ENCODE measurements at places on chromosomes 12 and 14. TPM values are rescaled to one million over a fixed set of nuclear protein-coding genes. Genes with fewer than 3 reads are reported as not detected.

- DNase-seq, result peak; percentile 48
These were observed 37.5 kb upstream of the DAAM1 start for GRCh38 chr14:59150990-59151389.

GRCh38 chr12:84912198-84913128 is at the start of gene SLC6A15:
SLC6A15 (minus strand) TSS chr12:84912799; CDS start chr12:84892120, 20,679 bp downstream.
- no peak for DNase-seq

Gene SELPLG
- total RNA-seq, result 9.4 TPM

- DNase-seq, result no peak
These were observed 38.4 kb downstream of the FRS2 start for GRCh38 chr12:69508621-69509020.

DNA sequence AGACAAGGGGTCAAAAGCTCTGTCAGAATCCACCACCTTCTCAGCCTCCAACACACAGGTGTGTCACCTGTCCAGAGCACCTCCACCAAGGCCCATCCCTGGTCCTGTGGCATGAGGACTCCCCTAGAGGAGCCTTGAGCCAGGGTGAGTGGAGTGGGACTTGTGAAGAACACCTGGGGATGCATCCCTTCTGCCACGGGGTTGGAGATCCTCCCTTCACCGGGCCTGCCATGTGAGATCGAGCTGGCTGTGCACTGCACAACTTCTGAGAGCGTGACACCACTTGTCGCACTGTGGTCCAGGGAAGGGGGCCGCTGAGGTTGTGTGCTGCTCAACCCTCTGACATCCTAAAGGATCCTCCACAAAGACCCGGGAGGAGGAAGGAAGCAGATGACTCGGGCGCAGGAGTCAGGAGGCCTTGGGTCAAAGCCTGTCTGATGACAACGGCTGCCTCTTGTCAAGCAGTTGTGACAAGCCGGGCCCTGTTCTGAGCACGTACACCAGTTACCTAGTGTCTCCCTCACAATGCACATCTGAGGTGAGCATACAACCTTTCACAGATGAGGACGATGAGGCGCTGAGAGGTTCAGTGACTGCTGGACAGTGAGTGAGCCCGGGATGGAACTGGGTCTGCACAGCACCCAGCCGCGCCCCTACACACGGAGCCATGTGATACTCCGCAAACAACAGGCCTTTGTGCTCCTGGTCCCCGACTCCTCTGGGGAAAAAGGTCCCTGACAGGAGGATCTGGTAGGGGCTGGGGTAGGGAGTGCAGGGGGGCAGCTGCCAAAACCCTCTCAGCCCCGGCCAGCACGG is 35.6 kb downstream of the CHGA start:
- no peak for DNase-seq

DNA sequence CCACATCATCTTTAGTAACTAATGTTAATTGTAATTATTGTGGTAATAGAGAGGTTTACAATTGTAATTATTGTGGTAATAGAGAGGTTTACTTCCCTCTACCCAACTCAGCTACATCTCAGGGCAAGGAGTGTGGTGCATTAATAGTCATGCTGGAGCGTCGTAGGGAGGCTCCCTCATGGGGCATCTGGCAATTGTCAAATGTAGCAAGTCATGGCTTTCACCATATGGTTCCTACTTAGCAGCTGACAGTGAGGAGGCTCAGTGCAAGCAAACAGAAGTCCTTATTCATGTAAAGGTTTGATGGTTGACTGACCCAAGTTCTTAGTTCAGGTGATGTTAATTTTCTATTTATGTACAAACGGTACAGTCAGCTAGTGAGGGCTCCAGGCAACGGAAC is 1012.0 kb downstream of the FLRT2 start:
- DNase-seq, result no peak

Gene SOX5
- 19.2 TPM for total RNA-seq

Gene BHLHE41
- total RNA-seq, result 0.18 TPM

Gene HOXC10
- total RNA-seq, result not detected

Gene RTN1
- 7.0 TPM for total RNA-seq

Gene TEX52
- total RNA-seq, result not detected

- DNase-seq, result no peak
These were observed 9.9 kb upstream of the DIABLO start for GRCh38 chr12:122235741-122236140.

DNA sequence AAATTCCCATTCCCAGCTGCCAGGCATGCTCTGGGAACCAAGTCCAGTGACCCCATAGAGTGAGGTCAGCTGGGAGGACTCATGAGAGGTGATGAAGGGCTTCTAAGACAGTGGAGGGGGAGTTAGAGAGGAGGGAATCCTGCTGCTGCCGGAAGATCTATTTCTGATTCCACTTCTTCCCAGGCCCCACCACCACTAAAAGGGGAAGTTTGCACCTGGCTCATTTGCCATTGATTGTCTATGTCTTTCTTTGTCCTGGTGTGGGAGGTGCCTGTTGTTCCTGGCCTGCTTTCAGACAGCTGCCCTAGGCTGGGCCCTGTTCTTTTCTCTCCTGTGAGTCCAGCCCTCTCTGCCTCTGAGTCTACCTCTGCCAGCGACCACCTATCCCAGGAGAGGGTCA is 3.0 kb upstream of the KRT6A start:
- no peak for DNase-seq

GRCh38 chr14:88089445-88089844 is 84.5 kb downstream of the GPR65 start:
- no peak for DNase-seq

Gene GAS2L3
- 14.0 TPM for total RNA-seq

- no peak for DNase-seq
These were observed 904 bp downstream of the CACNA1C start for GRCh38 chr12:2053691-2054090.

Gene SLC4A8
- 1.9 TPM for total RNA-seq

DNA sequence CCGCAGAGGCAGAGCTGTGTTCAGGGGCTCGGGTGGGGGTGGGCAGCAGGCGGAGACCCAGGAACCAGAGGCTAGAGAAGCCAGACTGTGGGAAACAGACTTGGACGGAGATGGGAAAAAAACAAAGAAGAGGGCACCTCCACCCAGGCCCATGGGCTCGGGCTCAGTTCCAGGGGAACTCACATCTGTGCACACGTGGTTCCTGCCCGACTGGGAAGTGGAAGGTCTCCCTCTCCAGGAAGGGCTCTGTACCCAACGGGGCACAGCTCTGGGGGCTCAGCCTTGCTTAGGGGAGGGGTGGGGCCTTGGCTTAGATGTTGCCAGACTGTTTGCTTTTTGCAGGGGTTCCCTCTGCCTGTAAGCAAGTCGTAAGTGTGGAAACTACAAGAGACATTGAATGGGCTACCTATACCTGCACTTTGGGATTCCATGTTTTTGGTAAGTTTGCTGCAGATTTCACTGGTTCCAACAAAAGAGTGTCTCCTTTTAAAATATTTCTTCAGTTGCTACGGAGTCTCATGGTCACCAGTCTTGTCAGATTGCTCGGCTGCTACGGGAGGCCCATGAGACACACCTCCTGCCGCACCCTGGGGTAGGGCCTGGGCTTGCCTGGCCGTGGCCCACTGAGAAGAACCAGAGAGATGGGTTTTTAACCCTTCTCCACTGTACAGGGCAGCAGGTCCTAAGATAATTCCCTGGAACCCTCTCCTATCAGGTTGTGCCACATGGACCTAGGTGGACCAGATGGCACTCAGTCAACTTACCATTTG is 127.6 kb upstream of the EVL start:
- no peak for DNase-seq

DNA sequence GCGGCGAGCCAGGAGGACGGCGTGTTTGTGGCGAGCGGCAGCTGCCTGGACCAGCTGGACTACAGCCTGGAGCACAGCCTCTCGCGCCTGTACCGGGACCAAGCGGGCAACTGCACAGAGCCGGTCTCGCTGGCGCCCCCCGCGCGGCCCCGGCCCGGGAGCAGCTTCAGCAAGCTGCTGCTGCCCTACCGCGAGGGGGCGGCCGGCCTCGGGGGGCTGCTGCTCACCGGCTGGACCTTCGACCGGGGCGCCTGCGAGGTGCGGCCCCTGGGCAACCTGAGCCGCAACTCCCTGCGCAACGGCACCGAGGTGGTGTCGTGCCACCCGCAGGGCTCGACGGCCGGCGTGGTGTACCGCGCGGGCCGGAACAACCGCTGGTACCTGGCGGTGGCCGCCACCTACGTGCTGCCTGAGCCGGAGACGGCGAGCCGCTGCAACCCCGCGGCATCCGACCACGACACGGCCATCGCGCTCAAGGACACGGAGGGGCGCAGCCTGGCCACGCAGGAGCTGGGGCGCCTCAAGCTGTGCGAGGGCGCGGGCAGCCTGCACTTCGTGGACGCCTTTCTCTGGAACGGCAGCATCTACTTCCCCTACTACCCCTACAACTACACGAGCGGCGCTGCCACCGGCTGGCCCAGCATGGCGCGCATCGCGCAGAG is 873 bp downstream of the PLXNC1 start:
- peak; percentile 79 for DNase-seq

Measured in Peyer's patch (tissue), 4 donors.